ENCODE measurements at places on chromosomes 2 and 18. TPM values are rescaled to one million over a fixed set of nuclear protein-coding genes. Genes with fewer than 3 reads are reported as not detected.

GALR1 gene
- not detected for total RNA-seq

INPP5D gene
- total RNA-seq = under 0.01 TPM

SLC11A1 gene
- total RNA-seq = 0.28 TPM

NR4A2 gene
- total RNA-seq = 0.85 TPM

RNF125 gene
- 0.28 TPM for total RNA-seq

EMILIN2 gene
- 11.0 TPM for total RNA-seq

PLGLB2 gene
- 0.38 TPM for total RNA-seq

SERPINB2 gene
- 0.38 TPM for total RNA-seq

DSC1 gene
- total RNA-seq = under 0.01 TPM

LINC00305 gene
- not detected for total RNA-seq

TMEM247 gene
- not detected for total RNA-seq

EGR4 gene
- not detected for total RNA-seq

RAX gene
- not detected for total RNA-seq

MC2R gene
- total RNA-seq = not detected

TNS1 gene
- total RNA-seq = 273 TPM

PROKR1 gene
- not detected for total RNA-seq

KCNK3 gene
- 0.38 TPM for total RNA-seq

ANKRD30B gene
- 0.96 TPM for total RNA-seq

TMEM200C gene
- 0.19 TPM for total RNA-seq

G6PC2 gene
- total RNA-seq = not detected

C1GALT1C1L gene
- total RNA-seq = 1.1 TPM

PAX3 gene
- total RNA-seq = not detected

GNLY gene
- total RNA-seq = not detected

ITPRIPL1 gene
- total RNA-seq = 1.1 TPM

ACMSD gene
- 0.28 TPM for total RNA-seq

MAL gene
- total RNA-seq = 0.96 TPM

CIDEA gene
- 0.58 TPM for total RNA-seq

RTP5 gene
- not detected for total RNA-seq

TGFA gene
- 0.56 TPM for total RNA-seq

PEX13 gene
- 37.0 TPM for total RNA-seq

UGT1A8 gene
- not detected for total RNA-seq

USP14 gene
- total RNA-seq = 26.1 TPM

KCNG2 gene
- 0.19 TPM for total RNA-seq

TRPM8 gene
- total RNA-seq = under 0.01 TPM

BMP10 gene
- total RNA-seq = not detected

TMEM178A gene
- total RNA-seq = 1.1 TPM

ACVR1C gene
- 0.85 TPM for total RNA-seq

CERKL gene
- total RNA-seq = under 0.01 TPM

ANKRD53 gene
- 0.28 TPM for total RNA-seq

ATP6V1C2 gene
- total RNA-seq = under 0.01 TPM

PARD3B gene
- total RNA-seq = 9.9 TPM

COL4A4 gene
- 24.0 TPM for total RNA-seq

CYBRD1 gene
- 81.9 TPM for total RNA-seq

TLX2 gene
- total RNA-seq = under 0.01 TPM

LYPD6 gene
- under 0.01 TPM for total RNA-seq

TBR1 gene
- total RNA-seq = not detected

DLX1 gene
- total RNA-seq = 2.1 TPM

TTR gene
- not detected for total RNA-seq

STPG4 gene
- total RNA-seq = under 0.01 TPM

AKAIN1 gene
- not detected for total RNA-seq
